NCI-H1930 (cell line): ENCODE measurements at places on chromosomes 12 and 14.

DNA sequence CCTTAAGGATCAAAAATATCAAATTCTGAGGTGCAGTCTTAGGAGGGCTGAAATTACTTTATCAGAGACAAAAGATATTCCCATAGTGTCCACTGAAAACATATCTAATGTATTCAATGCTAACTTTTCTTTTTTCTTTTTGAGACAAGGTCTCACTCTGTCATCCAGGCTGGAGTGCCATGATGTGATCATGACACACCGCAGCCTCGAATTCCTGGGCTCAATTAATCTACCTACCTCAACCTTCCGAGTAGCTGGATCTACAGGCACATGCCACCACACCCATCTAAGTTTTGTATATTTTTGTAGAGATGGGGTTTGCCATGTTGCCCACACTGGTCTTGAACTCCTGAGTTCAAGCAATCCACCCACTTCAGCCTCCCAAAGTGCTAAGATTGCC lies 68.3 kb downstream of the ZC3H14 start:
- no peak for DNase-seq

- DNase-seq, result no peak
These were observed 175.3 kb downstream of the PRKD1 start for GRCh38 chr14:29752221-29752923.

DNA sequence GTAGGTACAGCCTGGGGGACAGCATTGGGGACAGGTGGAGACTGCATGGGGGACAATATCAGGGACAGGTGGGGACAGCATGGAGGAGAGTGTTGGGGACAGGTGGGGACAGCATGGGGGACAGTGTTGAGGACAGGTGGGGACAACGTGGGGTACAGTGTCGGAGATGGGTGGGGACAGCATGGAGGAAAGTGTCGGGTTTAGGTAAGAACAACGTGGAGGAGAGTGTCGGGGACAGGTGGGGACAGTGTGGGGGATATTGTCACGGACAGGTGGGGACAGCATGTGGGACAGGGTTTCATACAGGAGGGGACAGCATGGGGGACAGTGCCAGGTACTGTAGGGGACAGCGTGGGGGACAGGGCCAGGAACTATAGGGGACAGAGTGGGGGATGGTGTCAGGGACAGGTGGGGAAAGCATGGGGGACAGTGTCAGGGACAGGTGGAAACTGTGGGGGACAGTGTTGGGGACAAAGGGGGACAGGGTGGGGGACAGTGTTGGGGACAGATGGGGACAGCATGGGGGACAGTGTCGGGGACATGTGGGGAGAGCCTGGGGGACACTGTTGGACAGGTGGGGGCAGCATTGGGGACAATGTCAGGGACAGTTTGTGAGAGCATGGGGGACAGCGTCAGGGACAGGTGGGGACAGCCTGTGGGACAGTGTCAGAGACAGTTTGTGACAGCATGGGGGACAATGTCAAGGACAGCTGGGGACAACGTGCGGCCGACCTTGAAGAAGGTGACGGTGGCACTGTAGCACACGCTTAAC lies 213.1 kb downstream of the TMEM121 start:
- DNase-seq, result no peak

DNA sequence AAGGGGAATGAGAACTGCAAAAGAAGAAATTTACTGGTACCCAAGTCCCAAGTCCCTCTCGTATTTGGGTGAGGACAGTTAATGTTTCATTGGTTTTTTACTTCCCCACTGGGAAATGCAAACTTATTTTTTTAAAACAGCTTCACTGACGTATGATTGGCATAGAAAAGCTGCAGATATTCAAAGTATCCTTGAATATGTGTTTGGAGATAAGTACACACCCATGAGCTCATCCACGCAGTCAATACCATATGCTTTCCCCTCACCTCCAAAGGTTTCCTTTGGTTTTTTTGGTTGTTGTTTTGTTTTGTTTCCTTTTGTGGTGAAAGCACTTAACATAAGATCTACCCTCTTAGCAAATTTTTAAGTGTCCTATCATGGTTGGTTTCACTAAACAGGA lies 13.1 kb downstream of the TCTN2 start:
- no peak for DNase-seq

GRCh38 chr14:83624541-83624940 lies 1905.4 kb upstream of the FLRT2 start:
- no peak for DNase-seq

- DNase-seq, result no peak
These were observed 6.8 kb upstream of the RASAL1 start for GRCh38 chr12:113142173-113142885.

DNA sequence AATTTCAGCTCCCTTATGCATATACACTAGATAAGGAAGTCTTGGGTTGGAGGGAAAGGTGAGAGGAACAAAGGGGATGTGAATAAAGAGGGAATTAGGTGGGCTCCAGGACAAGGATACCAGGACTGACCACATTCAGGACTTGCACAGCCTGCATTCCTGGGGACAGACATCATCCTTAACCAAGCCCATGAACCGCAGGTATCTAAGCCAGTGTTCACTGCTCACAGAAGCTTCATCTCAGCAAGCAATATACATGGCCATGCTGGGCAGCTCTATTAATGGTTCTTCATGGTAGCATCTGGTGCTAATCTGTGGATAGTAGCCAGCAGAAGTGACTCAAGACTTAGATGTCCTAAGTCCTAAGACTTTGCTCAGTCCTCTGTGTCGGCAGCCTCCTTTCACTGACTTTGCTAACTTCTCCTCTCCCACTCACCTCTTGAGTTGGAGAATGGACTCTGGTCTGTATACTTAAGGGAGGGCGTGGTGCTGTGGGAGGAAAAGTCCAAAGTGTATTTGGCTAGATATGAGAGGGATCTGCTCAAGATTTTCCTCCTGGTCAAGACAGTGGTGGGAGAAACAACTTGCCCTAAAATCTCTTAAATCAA lies 136.1 kb downstream of the ASCL1 start:
- no peak for DNase-seq

GRCh38 chr12:105233041-105233905 lies 2.7 kb downstream of the APPL2 start:
- DNase-seq, result no peak

GRCh38 chr14:96166461-96167223 lies 38.0 kb upstream of the BDKRB2 start:
- DNase-seq, result no peak

GRCh38 chr14:86038387-86039042 lies 508.6 kb downstream of the FLRT2 start:
- no peak for DNase-seq

DNA sequence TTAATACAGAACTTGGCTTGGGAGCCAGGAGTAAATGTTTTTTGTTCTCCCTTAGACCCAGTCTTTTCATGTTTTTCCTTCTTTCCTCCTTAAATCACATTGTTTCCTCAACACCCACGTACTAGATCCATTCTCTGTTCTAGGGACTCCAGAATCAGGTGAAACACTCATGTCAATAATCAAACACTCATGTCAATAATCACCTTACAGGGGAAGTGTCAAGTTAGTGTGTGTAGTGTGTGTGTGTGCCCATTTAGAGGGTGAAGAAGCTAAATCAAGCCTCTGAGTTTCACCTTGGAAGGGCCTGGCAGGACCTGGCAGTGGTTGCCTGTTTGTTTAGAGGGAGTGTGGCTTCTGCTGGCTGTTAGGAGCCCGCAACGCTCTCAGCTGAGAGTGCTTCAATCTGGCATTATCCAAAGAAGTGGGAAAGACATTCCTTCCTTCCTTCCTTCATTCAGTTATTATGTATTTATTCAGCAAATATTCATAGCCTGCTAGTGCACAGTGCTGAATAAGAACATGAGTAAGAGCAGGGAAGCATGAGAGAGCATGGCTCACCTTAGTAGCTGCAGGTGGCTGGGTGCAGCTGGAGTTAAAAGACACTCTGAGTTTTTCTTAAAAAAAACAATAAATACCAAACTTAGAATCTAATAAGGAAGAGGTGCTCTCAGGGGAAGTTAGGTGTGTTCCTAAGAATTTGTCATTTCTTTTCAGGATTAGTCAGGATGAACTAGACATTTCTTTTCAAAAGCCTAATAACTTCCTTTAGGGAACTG lies 17.6 kb upstream of the EID3 start:
- no peak for DNase-seq

GRCh38 chr12:25242981-25243679 lies 7.6 kb downstream of the KRAS start:
- DNase-seq, result no peak

DNA sequence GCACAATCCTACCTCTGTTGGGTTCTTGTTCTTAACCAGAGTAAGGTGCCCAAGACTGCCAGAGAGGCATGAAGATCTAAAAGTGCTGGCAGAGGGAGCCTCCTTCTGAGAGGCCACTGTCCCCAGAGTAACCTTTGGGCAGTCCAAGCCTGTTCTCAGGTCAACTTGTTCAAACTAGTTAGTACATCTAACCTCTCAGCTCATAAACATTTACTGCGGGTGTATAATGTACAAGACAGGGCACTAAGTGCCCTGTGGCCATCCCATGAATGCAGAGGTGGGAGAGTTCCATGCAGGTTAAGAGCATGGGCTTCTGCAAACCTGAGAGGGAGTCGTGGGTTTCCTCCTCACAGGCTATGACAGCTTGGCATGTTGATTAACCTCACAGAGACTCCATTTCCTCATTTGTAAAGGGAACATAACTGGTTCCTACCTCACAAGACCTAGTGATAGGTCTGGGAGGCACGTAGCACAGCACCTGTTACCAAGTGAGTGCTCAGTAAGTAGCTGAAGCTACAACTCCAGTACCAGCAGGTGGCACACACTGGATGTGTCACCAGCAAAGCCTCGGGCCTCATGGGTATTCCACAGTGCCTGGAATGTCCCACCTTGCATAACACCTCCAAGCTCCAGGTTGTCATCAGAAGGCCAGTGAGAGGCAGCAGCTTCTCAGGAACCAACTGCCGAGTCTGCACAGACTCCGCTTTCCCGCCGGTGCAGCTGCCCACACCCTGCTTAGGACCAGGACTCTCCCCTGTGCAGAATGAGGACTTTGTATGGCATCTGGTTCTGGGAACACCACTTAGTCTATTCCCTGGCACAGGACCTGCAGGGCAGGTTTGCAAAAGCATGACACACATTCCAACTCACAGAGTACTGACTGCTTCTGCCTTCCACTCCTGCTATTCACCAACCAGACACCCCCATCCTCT lies 4.4 kb downstream of the VDR start:
- DNase-seq, result peak; percentile 15

DNA sequence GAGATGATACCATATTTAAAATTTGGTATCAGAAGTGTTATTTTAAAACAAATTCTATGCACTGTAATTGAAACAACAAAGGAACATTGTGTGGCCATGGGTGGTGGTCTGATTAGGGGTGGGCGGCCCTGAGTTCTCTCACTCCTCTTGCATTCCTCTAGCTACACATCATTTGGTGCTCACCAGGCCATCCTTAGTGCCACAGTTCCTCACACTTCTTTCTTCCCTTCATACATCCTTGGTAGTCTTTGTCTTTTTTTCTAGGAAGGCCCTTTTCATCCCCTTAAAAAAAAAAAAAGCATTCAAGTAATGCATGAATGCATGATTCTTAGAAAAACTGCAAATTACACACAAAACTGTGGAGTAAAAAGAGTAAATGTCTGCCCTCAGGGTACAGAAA lies 2.4 kb upstream of the MANSC4 start:
- no peak for DNase-seq

DNA sequence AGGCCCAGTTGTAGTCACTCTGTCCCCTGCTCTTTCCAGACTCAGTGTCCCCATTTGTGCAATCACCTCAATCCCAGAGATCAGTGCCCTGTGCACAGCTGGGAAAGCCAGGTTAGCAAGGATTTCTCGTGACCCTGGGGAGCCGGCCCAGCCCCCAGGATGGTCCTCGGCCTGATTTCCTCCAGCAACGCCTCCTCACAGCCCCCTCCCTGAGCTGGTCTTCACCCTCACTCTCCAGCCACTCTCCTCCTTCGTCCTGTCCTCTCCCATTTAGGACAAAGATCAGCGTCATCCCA lies 194.8 kb upstream of the C14orf180 start:
- no peak for DNase-seq

DNA sequence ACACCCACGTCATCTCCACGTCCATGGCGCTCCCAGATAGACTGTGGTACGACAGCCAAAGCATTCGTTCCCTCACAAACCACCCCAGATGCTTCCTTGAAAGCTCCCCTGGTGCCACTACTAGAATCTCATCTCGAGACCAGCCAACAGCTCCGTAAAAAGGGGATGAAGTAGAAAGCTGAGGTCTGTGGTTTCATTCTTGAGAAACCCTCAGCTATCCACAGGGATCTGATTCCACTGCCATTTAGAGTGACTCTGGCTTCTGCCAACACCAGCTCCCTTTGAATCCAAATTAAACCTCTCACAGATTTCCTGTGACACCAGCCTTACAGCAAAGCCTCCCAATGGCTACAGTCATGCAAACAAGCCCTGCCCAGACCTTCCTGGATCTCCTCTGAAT lies 18.5 kb upstream of the FOXN3 start:
- DNase-seq, result no peak

DNA sequence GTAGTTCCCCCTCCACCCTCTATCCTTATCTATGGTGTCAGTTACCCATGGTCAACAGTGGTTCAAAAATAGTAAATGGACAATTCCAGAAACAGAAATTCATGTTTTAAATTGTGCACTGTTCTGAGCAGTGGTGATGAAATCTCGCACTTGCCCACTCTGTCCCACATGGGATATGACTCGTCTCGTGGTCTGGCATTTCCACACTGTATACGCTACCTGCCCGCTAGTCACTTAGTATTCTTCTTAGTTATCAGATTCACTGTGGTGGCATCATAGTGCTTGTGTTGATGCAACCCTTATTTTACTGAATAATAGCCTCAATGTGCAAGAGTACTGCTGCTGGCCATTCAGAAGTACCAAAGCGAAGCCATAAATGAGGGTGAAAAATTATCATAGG lies 507.0 kb downstream of the SNAPC1 start:
- no peak for DNase-seq

- no peak for DNase-seq
These were observed 7.4 kb upstream of the KRT74 start for GRCh38 chr12:52581066-52581465.

GRCh38 chr14:36506732-36507614 lies 13.1 kb downstream of the NKX2-1 start:
- DNase-seq, result no peak

DNA sequence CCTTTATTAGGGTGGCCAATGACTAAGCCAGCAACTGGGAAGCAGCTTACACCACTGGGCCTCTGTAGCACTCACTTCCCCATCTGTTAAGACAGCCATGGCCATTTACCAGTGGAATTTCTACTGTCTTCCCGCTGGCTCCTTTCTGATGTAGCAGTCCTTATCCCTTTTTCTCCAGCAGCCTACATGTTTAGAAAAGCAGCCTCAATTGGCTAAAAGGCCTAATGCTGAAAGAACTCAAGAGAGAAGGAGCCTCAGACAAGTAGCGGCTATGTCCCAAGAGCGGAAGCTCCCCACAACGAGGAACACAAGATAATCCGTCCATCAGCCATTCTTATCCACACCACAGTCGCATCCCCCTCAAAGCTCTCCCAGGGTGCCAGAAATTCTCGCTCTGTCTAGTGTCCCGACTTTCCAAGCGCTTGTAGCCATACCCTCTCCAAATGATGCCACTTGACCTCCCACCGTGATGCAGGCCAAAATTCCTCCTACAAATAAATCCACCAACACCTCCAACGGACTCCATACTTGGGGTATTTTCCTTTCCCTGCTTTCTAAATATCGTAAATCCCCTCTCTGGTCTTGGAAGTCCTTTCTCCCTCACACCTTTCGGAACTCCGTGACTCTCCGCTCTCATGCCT lies 624 bp downstream of the M6PR start:
- no peak for DNase-seq
